ENCODE measurements at places on chromosomes 5 and 9. TPM values are rescaled to one million over a fixed set of nuclear protein-coding genes. Genes with fewer than 3 reads are reported as not detected.

- DNase-seq: no peak
- H3K36me3 ChIP-seq: no peaks in the 10 kb centered on the region
- no peak overlapping the region for H3K4me3 ChIP-seq
- H3K27me3 ChIP-seq: no peaks in the 10 kb centered on the region
These were observed 99.1 kb downstream of the RAB3C start for GRCh38 chr5:58681943-58682342.

DNA sequence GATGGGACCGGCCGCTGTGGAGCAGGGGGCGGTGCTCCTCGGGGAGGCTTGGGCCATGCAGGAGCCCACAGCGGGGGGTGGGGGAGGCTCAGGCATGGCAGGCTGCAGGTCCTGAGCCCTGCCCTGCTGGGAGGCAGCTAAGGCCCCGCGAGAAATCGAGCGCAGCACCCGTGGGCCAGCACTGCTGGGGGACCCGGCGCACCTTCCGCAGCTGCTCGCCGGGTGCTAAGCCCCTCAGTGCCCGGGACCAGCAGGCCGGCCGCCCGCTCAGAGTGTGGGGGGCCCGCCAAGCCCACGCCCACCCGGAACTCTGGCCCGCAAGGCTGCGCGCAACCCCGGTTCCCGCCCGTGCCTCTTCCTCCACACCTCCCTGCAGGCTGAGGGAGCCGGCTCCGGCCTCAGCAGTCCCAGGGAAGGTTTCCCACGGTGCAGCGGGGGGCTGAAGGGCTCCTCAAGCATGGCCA, 131.5 kb downstream of the SNX18 start:
- no peak overlapping the region for H3K27ac ChIP-seq
- H3K36me3 ChIP-seq: no peaks in the 10 kb centered on the region
- peaks cover 46% of the 10 kb centered on the region for H3K4me1 ChIP-seq

DNA sequence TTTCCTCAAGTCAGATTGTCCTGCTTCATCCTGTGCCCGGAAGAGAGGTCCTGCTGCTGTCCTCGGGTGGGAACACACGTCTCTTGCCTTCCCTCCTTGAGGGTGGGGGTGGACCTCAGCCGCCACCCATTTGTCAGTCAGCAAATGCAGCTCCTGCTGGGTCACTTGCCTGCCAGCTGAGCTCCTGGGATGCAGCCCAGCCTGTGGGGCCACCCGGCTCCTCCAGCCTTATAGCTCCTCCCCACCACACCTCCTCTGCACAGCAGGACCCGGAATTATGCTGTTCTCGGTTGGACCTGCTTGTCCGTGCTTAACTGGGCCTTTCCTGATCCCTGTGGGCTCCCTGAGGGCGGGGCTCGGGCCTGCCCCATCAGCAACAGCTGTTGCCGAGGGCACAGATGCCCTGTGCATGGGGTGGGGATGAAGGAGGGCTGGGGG, 52.7 kb downstream of the RXRA start:
- no peak overlapping the region for H3K27ac ChIP-seq
- no peaks in the 10 kb centered on the region for H3K36me3 ChIP-seq
- DNase-seq: no peak

DNA sequence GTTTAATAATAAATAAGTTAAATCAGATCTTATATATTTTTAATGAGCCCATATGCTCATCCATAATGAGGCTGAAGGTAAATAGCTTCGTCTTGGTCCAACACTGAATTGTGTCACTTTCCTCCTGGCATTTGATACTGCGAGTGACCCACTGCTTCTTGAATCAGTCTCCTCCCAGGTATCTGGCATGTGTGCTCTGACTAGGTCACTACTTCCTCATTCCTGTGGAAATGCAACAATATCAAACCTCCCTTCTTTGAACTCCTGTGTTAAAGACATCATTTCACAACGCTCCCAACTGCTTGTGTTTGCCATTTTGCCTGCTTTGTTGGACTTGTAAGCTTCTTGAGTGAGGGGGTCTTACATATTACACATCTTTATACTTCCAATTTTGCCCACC, 157.7 kb downstream of the SLC24A2 start:
- DNase-seq: no peak
- no peaks in the 10 kb centered on the region for H3K27me3 ChIP-seq
- H3K4me1 ChIP-seq: no peaks in the 10 kb centered on the region

DNA sequence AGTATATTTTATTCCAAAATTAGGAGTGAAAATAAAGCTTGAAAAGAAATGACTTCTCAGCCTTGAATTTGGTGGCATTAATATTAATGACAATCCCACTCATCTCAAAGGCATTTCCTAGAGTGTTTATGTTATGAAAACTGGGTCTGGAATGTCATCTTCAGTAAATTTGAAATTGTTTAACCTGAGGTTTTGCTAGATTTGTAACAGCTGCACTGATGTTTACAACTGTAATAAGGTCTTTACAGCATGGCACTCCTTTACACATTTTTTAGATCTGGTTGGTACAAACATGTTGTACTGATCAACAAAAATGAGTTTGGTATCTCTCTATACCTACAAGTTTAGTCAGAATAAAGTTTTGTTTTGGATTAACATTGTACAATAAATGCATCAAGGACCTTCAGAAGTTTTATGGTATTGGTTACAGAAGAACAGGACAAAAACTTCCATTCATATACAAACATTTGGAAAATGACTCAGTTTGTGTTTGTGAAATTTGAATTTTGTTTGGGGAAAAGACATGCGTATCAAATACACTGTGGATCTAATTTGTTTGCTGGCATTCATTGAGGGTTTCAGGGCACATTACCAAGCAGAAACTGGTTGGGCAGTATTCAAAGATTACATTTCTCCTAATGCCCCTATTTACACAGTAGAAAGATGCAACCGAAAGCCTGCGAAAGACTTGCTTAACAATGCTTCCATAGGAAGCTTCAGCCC, 11.6 kb downstream of the FANCC start:
- H3K27ac ChIP-seq: no peak overlapping the region
- H3K27me3 ChIP-seq: no peaks in the 10 kb centered on the region
- no peak for DNase-seq
- peaks cover 8% of the 10 kb centered on the region for H3K4me1 ChIP-seq
- no peaks in the 10 kb centered on the region for H3K36me3 ChIP-seq

NSD1 gene
- total RNA-seq: 93.1 TPM

LRRC70 gene
- 0.13 TPM for total RNA-seq

CCDC69 gene
- total RNA-seq: 50.5 TPM

DNA sequence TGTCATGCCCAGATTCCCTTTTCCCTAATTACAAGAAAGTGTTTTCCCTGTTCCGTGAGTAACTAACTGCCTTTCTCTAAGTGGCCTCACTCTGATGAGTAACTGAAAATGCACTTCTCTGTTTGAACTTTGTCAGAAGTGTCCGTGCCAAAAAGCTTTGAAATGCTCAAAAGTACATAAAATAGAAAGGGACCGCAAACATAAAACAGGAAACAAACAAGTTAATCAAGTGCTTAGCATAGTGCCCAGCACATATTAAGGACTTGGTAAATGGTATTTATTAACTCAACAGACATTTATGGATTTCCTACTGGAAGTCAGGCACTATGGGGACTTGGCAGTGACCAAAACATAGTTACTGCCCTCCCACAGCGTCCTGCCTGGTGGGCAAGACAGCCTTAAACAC, 22.3 kb downstream of the AQP3 start:
- H3K4me3 ChIP-seq: no peak overlapping the region
- no peaks in the 10 kb centered on the region for H3K4me1 ChIP-seq
- no peak for DNase-seq
- H3K27ac ChIP-seq: no peak overlapping the region

- H3K4me3 ChIP-seq: no peak overlapping the region
- no peaks in the 10 kb centered on the region for H3K36me3 ChIP-seq
- no peak for DNase-seq
- H3K27ac ChIP-seq: no peak overlapping the region
These were observed 894 bp downstream of the LRRTM2 start for GRCh38 chr5:138874241-138874640.

FAM169A gene
- total RNA-seq: 8.4 TPM

PCDHB8 gene
- not detected for total RNA-seq

GRCh38 chr5:145903113-145903512, 30.3 kb upstream of the GRXCR2 start:
- H3K27me3 ChIP-seq: no peaks in the 10 kb centered on the region
- no peak overlapping the region for H3K4me3 ChIP-seq
- H3K27ac ChIP-seq: no peak overlapping the region
- DNase-seq: no peak

CDK7 gene
- 44.8 TPM for total RNA-seq

GRCh38 chr9:33429256-33429985, 18.0 kb downstream of the AQP3 start:
- H3K4me1 ChIP-seq: no peaks in the 10 kb centered on the region
- H3K4me3 ChIP-seq: no peak overlapping the region
- no peak overlapping the region for H3K27ac ChIP-seq
- H3K27me3 ChIP-seq: no peaks in the 10 kb centered on the region
- no peak for DNase-seq
- H3K36me3 ChIP-seq: no peaks in the 10 kb centered on the region

TAF1L gene
- total RNA-seq: not detected

- no peaks in the 10 kb centered on the region for H3K27me3 ChIP-seq
- no peak overlapping the region for H3K4me3 ChIP-seq
- H3K27ac ChIP-seq: no peak overlapping the region
These were observed 92.9 kb upstream of the PIK3R1 start for GRCh38 chr5:68122439-68123328.

WDR38 gene
- total RNA-seq: not detected

GRCh38 chr5:34038390-34038789, 4.6 kb downstream of the C1QTNF3 start:
- H3K36me3 ChIP-seq: no peaks in the 10 kb centered on the region
- no peak overlapping the region for H3K27ac ChIP-seq
- DNase-seq: no peak
- H3K27me3 ChIP-seq: no peaks in the 10 kb centered on the region

GRCh38 chr5:76341651-76342334, 61.3 kb upstream of the IQGAP2 start:
- no peaks in the 10 kb centered on the region for H3K27me3 ChIP-seq
- H3K36me3 ChIP-seq: no peaks in the 10 kb centered on the region
- H3K27ac ChIP-seq: no peak overlapping the region
- no peak overlapping the region for H3K4me3 ChIP-seq
- peaks cover 13% of the 10 kb centered on the region for H3K4me1 ChIP-seq

OR1J2 gene
- total RNA-seq: not detected

DNA sequence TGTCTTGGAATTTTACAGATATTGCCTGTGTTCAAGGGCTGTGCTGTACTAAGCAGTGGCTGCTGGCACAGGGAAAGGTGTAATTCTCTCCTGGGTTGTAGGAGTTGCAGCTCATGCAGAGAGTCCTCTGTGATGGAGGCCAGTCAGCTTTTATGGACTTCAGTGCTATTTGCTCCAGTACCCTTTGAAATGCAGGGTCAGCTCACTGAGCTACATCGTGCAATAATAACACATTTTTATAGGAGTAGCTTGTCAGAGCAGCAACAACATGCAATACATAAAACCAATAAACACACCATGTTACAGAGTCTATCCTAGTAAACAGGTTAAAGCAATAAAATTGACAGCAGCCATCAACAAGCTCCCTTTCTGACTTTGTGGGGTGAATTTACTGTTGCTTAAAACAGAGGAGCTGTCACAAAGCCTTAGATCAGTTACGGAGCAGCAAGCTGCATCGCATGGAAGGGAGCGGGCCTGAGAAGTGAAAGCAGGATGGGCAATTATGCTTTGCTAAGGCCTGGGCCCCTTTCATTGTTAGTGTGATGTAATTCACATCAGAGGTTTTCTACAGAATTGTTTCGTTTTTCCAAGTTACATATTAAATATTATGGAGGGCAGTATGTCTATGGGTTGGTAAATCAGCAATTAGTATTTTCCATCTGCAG, 16.8 kb downstream of the CD180 start:
- H3K27ac ChIP-seq: no peak overlapping the region
- DNase-seq: no peak
- H3K36me3 ChIP-seq: no peaks in the 10 kb centered on the region
- no peaks in the 10 kb centered on the region for H3K27me3 ChIP-seq

DNA sequence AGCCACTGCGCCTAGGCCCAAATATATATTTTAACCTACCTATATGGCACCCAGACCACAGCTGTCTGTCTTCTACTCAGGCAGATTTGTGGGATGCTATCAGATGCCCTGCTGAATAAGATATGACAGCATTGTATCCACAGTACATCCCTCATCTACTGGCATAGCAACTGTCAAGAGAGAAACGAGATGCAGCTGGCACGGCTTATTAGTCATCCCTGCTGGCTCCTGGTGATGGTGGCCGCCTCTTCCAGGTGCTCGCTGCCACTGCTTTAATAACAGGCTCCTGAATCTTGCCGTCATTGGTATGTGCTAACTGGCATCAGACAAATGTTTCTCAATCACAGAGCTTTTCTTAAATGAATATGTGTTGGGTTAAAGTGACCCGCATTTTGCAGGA, 34.0 kb downstream of the B4GALT1 start:
- peaks cover 36% of the 10 kb centered on the region for H3K36me3 ChIP-seq
- no peak overlapping the region for H3K4me3 ChIP-seq
- H3K4me1 ChIP-seq: peaks cover 61% of the 10 kb centered on the region
- no peaks in the 10 kb centered on the region for H3K27me3 ChIP-seq
- H3K27ac ChIP-seq: no peak overlapping the region

CXCL14 gene
- total RNA-seq: not detected

DNA sequence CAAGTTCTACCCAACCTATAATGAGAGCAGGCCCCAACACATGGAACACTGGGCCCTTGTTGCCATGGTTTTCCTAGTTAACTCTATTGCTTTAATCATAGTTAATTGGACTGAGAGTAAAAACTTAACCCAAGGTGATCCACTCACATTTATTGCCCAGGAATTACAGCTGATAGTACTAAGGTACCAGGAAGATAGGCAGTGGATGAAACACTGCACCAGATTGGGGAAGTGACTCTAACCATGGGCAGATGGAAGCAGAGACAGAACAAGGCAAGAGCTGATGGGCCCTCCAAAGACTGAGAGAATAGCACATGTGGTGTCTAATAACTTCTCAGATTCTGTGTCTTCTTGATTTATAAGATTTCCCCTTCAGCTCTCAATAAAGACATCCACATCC, 145.7 kb upstream of the TRIM32 start:
- no peak overlapping the region for H3K4me3 ChIP-seq
- H3K4me1 ChIP-seq: no peaks in the 10 kb centered on the region
- DNase-seq: no peak
- no peak overlapping the region for H3K27ac ChIP-seq
- no peaks in the 10 kb centered on the region for H3K36me3 ChIP-seq

FAM221B gene
- not detected for total RNA-seq

- H3K27me3 ChIP-seq: no peaks in the 10 kb centered on the region
- DNase-seq: no peak
- H3K4me1 ChIP-seq: no peaks in the 10 kb centered on the region
- H3K27ac ChIP-seq: no peak overlapping the region
- no peak overlapping the region for H3K4me3 ChIP-seq
These were observed 14.1 kb upstream of the NIPAL4 start for GRCh38 chr5:157445745-157446411.

GRCh38 chr5:175250426-175250825, 193.6 kb downstream of the DRD1 start:
- no peaks in the 10 kb centered on the region for H3K36me3 ChIP-seq
- DNase-seq: no peak
- H3K4me3 ChIP-seq: no peak overlapping the region
- no peak overlapping the region for H3K27ac ChIP-seq
- no peaks in the 10 kb centered on the region for H3K27me3 ChIP-seq
- no peaks in the 10 kb centered on the region for H3K4me1 ChIP-seq

GRCh38 chr5:132764671-132765238, 12.3 kb downstream of the SEPTIN8 start:
- H3K36me3 ChIP-seq: no peaks in the 10 kb centered on the region
- H3K4me3 ChIP-seq: no peak overlapping the region
- no peaks in the 10 kb centered on the region for H3K4me1 ChIP-seq
- no peak for DNase-seq
- H3K27ac ChIP-seq: no peak overlapping the region
- no peaks in the 10 kb centered on the region for H3K27me3 ChIP-seq

- H3K27me3 ChIP-seq: no peaks in the 10 kb centered on the region
- H3K27ac ChIP-seq: no peak overlapping the region
- no peak overlapping the region for H3K4me3 ChIP-seq
- H3K36me3 ChIP-seq: no peaks in the 10 kb centered on the region
These were observed 15.6 kb downstream of the TENT4A start for GRCh38 chr5:6728795-6729183.

WNK2 gene
- total RNA-seq: 0.20 TPM

All from CD8-positive, alpha-beta memory T cell (primary cell).